NCI-H1694 treated with DMSO at 0.1 percent for 48 hours (cell line): ENCODE measurements at places on chromosomes 1 and 21.

DNA sequence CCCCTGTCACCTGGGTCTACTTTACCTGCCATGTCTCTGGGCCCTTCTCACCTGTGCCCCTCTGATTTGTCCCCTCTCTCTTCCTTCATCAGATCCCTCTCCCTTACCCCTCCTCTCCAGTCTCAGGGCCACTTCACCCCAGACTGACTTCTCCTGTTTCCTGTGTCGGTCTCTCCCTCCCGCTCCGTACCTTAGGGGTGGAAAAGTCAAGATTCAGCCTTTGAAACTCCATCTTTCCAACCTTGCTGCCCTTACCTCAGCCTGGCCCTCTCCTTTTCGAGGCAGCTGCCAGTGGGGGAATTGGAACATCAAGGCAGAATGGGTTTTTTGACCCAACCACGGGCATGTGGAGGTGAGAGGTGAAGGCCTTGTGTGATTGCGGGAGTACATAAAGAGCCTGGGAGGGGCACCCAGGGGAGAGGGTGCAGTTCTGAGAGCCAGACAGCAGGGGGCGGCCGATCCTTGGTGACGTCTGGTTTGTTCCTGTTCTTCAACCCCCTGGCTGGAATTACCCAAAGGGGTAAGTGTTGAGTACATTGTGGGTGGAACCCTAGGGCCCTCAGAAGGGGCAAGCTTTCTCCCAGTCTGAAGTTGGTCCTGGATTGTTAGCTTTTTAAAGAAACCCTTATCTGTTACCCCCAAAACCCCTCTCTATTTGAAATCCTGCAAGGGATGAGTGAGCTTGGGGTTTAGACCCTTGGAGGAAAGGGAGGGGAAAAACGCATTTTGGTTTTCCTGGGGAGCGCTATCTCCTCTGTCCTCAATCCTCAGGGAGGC lies 12.3 kb upstream of the DMBX1 start:
- peak; percentile 64 for DNase-seq

- no peak for DNase-seq
These were observed 76.6 kb upstream of the VAV3 start for GRCh38 chr1:108041360-108042142.

DNA sequence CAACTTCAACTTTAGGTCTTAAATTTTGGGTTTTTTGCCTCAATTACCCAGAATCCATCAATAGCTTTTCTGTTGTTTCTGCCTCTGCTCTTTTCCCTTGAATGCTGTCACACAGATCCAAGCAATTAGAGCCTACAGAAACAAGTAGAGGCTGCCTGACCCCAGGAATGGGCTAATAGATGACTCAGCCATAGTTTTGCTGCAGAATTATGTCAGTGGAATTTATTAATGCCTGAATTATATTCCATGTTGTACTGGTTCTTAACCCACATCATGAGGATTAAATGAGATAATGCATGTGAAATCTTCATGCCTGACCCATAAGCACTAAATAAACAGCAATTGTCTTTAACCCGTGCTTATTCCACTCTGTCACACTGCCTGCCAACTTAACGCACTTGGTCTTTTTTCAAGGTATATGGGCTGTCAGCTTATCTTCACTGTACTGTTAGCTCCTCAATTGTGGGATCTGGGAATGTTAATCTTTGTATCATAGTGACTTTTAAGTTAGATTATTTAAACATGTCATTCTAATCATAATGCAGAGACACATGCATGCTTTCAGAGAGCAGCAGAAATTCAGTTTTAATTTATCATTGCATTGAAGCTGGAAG lies 213.3 kb downstream of the ROR1 start:
- DNase-seq: no peak

GRCh38 chr21:16423921-16424320 lies 694.1 kb downstream of the USP25 start:
- DNase-seq: no peak

- no peak for DNase-seq
These were observed 2.7 kb downstream of the USP25 start for GRCh38 chr21:15732290-15732995.

GRCh38 chr21:32364387-32364786 lies 28.4 kb downstream of the URB1 start:
- DNase-seq: no peak

GRCh38 chr1:93768380-93768863 lies 86.8 kb upstream of the BCAR3 start:
- peak; percentile 37 for DNase-seq

- no peak for DNase-seq
These were observed 143.2 kb upstream of the BACE2 start for GRCh38 chr21:41024746-41025254.

DNA sequence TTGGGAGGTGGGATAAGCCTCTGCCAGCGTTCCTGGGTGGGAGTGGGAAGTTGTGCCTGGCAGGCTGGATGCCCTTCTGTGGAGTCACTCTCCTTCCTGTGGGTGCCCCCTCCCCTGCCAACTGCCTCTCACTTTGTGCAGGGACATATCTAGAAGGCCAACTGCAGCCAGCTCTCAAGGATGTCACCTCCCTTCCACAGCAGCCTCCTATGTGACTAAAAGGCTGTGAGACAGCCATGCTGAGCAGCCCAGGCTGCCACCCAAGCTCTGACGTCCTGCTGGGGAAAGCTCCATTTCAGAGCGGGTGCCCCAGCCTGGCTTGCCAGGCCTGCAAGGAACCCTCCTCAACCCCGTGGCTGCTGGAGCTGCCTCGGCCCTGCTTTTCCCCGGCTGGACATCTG lies 19.6 kb upstream of the SLC26A9 start:
- DNase-seq: no peak

GRCh38 chr1:53600001-53600400 lies 139.0 kb downstream of the GLIS1 start:
- no peak for DNase-seq

GRCh38 chr1:55524006-55524405 lies 308.8 kb upstream of the USP24 start:
- DNase-seq: no peak

DNA sequence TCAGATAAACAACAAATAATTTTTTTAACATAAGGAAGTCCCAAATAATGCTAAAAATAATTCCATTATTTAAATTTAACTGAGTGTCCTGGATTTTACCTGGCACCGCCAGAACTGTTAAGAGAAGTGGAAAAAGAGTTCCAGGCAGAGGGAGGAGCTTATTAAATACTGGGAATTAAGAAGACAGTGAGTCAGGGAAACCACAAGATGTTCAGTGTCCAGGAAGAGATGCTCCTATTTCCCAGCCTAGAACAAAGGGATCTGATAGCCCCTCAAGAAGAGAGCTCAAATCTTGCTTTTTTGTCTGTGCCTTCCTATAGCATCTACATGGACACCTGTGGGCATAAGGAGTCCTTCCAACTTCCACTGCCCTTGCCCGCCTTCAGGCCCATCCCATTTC lies 85.9 kb downstream of the PGM1 start:
- DNase-seq: no peak

- DNase-seq: no peak
These were observed 156.1 kb downstream of the PIGK start for GRCh38 chr1:77063118-77063517.

GRCh38 chr1:28037206-28037605 lies 51.2 kb downstream of the EYA3 start:
- DNase-seq: no peak

DNA sequence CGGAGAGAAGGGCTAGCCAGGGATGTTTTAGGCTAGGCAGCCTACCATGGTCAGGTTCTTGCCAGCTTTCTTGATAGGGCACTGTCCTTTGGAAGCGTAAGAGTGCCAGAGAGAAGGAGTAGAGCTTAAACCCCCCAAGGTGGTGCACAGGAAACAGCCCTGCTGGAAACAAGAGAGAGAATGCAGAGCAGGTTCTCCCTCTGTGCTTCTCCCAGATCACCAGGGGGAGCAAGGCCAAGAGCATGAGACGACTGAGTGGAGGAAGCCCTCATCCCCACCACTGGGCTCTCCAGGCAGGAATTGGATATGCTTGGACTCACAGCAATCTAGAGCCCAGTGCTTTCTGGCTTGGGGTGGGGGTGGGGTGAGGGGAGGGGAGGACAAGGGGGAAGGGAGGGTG lies 49.8 kb downstream of the ATP2B4 start:
- DNase-seq: no peak

GRCh38 chr1:58249737-58250586 lies 296.6 kb downstream of the OMA1 start:
- DNase-seq: peak; percentile 75

DNA sequence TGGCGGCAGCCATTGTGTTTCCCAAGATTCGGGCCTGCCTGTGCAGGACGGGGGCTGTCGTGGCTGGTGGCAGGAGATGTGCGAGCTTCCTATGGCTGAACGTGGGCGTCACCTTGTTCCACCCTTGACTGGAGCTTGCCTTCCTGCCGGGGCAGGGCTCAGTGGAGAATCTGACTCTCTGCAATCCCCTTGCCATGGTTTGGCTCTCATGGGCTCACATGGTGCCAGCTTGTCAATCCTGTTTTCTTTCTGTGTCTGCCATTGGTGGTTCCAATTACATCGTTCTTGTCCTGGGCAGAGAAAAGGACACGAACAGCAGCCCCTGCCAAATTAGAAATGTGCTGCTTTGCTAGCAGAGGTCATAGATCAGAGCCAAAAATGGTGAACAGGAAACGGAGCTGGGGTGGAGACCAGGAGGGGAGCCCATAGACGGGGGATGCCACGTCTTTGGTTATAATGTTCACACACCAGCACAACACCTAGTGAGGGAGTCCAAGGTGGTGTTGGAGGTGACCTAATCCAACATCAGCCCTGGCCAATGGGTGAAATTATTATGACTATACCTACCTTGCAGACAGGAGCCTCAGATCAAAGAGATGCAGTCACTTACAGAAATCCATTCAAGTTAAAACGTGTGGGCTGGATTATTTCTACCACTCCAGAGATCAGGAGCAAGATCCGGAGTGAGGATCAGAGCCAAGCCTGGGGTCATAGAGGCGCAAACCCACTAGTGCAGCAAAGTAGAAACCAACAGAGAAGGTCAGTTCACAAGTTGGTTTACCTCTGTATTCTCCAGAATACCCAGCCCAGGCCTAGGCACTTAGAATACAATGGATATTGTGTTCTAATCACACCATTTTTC lies 253.1 kb downstream of the SIPA1L2 start:
- DNase-seq: no peak

DNA sequence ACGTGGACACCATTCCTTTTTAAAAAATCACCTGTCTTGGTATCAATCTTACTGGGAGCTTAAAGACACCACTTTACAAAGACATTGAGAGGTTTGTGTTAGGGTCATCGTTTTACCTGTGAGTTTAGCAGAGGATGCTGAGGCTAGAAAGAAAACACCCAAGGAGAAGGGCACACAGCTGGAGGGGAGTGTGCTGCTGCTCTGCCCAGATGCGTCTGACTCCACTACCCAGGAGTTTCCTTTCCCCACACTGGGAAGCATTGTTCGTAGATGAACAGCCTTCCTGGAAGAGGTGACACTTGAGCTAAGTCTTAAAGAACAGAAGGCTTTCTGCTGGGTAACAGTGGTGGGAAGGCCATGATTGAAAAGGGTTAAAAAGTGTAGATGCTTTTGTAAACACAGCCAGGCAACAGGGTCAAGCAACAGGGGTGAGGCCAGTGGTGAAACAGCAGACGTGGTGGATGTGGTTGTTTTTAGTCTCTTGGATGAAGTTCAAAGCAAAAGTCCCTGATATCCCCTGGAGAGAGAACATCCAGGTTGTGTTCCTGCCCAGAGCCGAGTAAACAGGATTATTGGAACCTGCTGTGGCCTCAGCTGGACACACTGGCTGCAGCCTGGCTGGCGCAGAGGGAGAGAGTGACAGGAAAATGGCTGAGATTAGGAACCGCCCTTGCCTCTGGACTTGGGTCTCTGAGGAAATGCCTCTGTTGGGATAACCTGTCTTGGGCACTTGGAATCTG lies 198.6 kb upstream of the JUN start:
- DNase-seq: no peak

DNA sequence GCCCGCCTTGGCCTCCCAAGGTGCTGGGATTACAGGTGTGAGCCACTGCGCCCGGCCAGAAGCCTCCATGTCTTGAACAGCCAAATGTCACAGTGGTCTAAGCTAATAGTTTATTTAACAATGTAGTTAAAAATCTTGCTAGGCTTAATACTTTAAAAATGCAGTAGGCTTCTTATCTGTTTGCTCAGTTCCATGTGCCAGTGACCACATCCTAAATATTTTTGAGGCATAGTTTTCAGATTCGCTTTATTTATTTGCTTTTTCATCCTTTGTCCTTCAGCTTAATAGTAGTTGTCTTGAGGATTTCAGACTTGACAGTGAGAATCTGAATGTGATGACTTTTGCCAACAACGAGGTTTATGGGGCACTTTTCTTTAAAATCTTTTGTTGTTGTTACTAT lies 59.9 kb upstream of the PRRX1 start:
- DNase-seq: no peak

GRCh38 chr1:180854456-180854855 lies 58.2 kb upstream of the KIAA1614 start:
- no peak for DNase-seq

GRCh38 chr1:150572918-150573647 lies 6.3 kb downstream of the MCL1 start:
- DNase-seq: no peak

GRCh38 chr1:223832637-223832943 lies 13.2 kb downstream of the TP53BP2 start:
- no peak for DNase-seq

GRCh38 chr1:29567257-29567656 lies 330.9 kb downstream of the PTPRU start:
- DNase-seq: no peak

DNA sequence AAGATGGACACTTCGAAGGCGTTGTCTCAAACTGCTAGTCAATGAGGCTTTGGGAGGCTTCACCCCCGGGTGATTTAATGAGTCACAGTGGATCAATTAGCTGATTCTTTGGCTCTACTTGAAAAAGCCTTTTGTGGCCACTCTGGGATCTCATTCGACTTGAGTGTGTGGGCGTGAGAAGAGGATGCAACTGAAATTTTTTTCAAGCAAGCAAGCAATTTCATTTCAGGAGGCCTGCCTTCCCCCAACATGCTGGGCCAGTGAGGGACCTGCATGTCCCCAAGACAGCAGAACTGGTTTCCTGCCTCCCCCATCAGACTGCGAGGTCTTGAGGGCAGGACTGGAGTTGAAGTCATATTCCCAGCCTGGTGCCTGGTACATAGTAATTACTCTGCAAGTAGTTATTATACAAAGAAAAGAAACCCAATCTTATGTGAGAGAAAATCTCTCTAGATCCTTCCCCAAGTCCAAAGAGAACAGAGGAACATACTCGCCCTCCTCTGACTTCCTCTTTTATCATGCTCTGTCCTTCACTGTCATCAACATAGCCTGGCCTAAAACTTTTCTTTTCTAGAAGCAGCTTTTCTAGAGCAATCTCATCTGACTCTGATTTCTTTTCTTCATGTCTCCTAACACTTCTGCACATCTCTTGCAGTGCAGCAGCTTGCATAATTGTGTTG lies 22.7 kb downstream of the SYT6 start:
- DNase-seq: no peak

- no peak for DNase-seq
These were observed 54.7 kb upstream of the ABCG1 start for GRCh38 chr21:42164064-42164789.
